GM13976 (cell line): ENCODE measurements at places on chromosomes 7 and 10.

- peak; percentile 84 for DNase-seq
Observed at GRCh38 chr10:23158370-23158769, 33.7 kb upstream of the PTF1A start.

- DNase-seq: no peak
Observed at GRCh38 chr10:50674469-50675254, 50.9 kb upstream of the SGMS1 start.

- DNase-seq: peak; percentile 28
Observed at GRCh38 chr10:6678211-6678803, 98.2 kb upstream of the PRKCQ start.

DNA sequence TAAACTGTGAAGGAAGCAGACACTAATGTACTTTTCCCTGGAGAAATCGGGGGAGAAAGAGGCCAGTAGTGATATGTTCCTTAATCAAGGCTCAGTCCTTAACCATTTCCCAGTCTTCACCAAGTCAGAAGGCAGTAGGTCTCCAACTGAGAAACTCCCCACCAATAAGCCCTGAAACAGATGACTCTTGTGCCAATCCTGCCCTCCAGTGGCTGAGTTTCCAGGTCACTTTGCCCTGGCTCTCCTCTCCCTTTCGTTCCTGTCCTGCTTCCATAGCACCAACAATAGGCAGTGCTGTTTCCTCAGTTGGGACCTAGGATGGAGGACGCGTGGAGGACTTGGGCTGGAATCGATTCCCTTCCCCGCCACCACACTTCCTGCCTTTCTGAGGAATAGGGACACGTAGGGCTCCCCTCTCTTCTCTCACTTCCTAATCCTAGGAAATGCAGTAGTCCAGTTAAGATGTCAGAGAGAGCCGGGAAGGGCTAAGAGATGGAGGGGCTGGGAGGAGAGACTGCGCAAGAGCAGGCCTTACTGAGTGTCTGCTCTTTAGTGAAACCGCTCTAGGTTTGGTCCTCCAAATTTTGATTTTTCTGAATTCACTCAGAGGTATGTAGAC, 23.4 kb downstream of the ATOH7 start:
- peak; percentile 35 for DNase-seq

DNA sequence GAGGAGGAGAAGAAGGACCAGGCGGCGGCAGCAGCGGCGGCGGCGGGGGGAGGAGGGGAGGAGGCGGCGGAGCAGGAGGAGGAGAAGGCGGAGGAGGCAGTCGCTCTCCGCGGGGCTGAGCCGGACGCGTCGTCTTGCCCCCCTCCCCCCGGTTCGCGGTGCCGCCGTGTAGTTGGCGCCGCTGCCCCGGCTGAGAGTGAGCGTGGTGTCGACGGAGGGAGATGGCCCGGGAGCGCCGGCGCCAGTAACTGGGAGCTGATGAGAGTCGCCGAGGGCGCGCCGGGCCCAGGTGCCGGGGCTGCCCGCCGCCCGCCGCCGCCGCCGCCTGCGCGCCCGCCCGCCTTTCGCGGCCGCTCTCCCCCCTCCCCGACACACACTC, 257 bp downstream of the WAC start:
- no peak for DNase-seq
